ENCODE measurements at places on chromosomes 6 and 20.

DNA sequence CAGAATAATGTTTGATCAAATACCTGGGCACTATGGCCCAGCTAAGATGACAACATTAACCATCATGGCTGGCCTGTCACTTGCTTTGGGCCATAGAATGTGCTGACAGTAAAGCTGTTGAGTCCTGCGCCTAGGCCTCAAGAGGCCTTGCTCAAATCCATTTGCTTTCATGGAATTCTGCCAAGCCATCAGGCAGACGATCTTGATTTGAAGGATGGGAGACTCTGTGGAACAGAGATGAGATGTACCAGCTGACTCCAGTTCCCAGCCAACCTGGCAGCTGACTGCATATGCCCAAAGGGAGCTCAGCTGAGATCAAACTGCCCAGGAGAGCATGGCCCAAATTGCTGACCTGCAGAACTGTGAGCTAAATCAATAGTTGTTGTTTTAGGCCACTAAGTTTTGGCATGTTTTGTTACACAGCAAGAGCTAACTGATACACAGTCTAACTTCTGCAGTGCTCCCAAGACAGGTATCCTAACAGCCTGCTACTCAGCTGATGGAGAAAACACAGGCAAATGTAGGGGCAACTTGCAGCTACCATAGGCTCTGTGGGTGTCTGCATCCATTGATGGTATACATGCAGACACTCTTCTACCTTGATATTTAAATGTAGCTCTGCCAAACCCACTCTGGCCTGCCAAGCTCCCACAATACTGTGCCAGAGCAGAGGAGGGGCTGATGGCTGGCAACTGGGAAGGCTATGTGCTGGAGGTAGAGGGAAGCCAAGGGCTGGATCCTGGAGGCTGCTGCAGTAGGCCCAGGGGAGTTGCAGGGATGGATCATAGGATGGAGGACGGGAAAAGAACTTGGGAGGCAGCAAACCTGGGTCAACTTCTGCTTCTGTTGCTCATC, 55.2 kb upstream of the RNF24 start:
- DNase-seq = no peak

DNA sequence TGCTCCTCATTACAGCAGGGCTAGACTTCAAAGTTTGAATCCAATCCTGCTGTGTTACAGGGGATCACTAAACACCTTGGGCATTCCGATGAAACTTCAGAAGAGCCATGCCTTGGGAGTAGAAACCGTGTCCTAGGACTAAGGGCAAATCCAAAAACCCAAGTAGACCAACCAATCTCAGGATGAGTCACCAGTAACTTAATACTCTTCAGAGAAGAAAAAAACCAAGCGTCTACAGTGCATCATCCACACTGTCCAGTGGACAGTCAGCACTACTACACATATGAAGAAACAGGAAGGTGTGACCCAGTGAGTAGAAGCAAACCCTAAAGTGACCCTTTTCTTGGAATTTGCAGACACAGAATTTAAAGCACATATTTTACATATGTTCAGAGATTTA, 39.5 kb upstream of the VAPB start:
- DNase-seq = no peak

DNA sequence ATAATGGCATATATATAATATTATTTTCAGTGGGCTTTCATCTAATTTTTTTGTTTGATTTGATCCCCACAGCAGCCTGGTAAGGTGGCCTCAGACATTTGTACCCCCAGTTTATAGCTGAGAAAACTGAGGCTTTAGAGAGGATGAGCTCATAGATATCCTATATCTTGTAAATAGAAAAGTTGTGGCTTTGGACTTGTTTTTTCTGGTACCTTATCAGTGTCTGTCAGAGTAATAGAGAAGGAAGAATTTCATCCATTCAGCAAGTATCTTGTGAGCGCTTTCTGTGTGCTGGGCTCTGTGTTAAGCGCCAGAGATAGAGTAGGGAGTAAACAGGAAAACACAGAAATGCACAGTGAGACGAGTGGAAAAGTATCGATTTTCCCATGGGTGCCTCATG, 27.9 kb downstream of the TAF11 start:
- no peak for DNase-seq

- peak; percentile 53 for DNase-seq
Measured at GRCh38 chr6:42104095-42104803, 38.2 kb downstream of the C6orf132 start.

DNA sequence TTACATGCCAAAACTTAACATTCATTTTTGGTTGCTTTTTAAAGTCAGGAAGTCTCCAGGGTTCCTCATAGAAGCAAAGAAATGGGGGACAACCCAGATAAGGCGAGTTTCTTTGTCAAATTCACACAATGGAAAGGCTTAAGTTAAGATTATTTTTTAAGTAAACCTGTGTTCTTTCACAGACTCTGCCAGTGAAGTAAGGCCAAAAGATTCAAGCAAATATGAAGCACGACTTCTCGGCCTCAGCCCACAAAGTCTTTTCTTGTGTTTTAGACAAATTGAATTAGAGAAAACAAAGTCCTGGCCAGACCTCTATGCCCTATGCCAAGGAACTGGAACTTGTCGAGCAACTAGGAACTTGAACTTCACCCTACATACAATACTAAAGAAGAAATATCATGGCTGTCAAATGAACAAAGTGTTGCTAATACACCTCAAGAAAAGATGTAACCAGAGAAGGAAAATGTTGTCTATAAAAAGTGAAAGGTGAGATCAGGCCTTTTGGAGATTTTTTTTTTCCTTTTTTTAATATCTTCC, 540.0 kb upstream of the JARID2 start:
- DNase-seq = no peak

- no peak for DNase-seq
Measured at GRCh38 chr6:80249897-80250296, 143.4 kb downstream of the BCKDHB start.

DNA sequence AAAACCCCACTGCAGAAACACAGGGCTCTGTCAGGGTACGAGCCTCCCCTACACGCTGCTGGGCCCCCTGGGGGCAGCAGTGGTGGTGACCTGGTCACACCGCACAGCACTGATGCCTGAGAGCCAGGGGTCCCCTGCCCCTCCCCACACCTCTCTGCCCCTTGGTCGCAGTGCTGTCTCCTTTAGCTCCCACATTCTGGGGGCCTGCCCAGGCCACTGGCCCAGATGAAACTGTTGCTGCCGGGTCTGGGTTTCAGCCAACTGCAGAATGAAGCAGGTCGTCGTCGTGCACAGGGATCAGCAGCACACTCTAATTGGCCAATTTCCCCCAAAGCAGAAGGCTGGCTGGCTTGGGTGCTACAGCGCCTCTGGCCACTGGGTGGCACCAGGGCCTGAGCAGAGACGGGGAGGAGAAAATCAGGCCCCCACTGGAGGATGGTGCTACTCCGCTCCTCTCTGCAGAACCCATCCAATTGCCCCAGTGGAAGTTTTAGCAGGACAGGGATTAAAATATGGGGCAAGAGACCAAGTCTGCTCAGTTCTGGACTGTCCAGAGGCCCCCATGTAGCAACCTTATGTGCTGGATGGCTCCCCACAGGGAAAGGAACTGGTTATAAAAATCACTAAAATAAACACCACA, 26.1 kb downstream of the DIDO1 start:
- peak; percentile 60 for DNase-seq

- DNase-seq = no peak
Measured at GRCh38 chr6:122736616-122737015, 42.9 kb upstream of the FABP7 start.

GRCh38 chr6:27358786-27359185, 29.8 kb upstream of the ZNF391 start:
- no peak for DNase-seq

- no peak for DNase-seq
Measured at GRCh38 chr20:17334932-17335331, 108.1 kb downstream of the PCSK2 start.

- no peak for DNase-seq
Measured at GRCh38 chr6:27280064-27280539, 32.0 kb downstream of the POM121L2 start.

DNA sequence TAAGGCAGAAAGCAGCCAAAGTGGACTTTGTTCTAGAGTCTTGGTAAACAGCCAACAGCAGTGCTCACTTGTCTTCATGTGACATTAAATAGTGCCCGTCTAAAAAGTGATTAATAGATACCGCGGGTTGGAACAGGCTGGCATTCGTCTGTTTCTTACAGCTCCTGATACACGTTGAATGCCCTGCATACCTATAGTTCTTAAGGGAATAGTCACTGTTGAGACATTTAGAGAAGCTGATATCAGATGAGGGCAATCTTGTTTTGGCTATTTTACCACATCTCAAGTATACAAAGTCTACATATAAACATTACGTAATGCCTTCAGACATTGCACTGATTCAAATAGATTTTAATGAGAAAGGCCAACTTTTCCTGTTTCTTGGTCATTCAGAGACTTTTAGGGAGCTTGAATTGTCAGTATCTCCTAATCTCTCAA, 374.9 kb upstream of the FLRT3 start:
- DNase-seq = no peak

GRCh38 chr6:138500867-138501446, 1.7 kb upstream of the NHSL1 start:
- no peak for DNase-seq

DNA sequence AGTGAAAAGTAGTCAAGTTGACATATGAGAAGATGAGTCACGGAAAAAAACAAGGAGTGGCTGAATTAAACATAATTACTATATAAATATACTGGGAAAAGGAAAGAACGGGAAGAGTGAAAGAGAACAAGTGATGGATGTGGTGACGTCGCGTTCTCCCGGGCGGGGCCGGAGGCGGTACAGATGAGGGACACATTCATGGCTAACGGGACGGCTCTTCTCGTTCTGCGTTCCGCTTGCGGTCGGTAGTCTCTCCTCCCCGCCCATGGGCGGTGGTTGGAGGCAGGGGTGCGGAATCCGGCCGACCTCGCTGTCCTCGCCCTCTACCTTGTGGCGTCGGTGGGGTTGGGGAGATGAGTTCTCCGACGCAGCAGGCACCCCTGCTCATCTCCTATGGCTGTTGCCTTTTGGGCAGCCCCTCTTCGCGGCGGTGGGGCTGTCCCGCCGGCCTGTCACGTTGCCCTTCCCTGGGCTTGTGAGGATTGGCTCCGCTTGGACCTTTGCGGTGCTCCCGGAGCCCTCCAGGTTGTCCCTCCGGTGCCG, 22.5 kb downstream of the HLA-G start:
- DNase-seq = no peak

- DNase-seq = no peak
Measured at GRCh38 chr6:15132854-15133670, 112.8 kb upstream of the JARID2 start.

GRCh38 chr20:17955302-17955701, 13.3 kb downstream of the SNX5 start:
- no peak for DNase-seq

DNA sequence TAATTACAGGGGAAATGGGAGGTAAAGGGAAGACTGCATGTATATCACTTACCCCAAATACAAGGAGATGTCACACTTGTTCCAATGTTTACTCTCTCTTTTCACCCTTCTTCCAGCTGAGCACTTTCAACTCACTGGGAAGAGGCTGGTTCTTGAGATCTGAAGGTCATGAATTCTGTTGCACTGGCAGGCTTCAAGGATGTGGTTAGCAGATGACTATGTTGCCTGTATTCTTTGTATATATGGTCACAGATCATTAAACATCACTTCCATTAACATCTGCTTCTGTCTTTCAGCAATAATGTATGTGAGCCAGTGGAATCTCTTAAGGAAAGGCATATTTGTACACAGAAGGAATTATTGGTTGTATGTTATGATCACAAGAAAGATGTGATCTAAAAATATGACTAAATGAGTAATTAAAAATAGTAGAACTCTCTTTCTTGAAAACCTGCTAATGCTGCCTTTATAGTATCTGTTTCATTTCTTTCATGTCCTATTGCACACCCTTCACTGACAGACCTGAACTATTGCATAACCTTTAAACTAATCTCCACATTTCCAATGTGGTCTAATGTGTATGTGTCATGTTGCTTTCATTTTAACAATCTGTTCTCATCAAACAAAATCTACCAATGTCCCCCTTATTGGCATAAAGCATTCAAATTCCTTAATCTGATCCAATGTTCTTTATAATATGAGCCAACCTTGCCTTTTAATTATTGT, 131.4 kb upstream of the EPHA7 start:
- no peak for DNase-seq

DNA sequence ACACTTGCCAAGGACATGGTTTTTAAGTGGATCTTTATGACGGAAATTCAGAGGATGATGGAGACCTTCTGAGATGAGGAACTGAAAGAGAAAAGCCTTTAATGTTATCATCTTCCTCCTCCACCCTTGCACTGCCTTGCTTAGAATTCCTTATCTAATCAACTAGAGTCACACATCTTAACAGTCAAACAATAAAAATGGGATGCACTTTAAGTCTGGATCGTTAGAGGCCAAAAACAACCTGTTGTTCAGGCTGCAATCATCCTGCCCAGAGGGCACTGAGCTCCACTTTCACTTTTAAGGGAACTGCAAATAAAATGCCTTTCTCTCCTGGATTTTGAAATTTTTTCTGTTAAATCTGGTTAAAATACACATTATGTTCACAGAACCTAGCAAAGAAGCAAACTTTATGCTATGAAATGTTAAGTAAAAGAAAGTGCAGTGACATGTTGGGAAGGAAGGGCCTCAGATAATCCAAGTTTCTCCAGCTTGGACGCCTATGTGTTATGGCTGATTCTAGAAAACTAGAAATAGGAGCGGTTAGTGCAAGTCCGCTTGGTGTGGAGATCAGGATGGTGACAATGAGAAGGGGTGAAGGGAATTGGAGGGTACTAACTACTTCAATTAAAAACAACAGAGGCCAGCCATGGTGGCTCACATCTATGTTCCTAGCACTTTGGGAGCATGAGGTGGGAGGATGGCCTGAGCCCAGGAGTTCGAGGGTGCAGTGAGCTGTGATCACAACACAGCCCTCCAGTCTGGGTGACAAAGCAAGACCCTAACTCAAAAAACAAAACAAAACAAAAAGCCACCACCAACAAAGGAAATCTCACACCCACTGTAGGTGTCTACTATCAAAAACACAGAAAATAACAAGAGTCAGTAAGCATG, 66.4 kb upstream of the KIF13A start:
- DNase-seq = no peak

GRCh38 chr6:43977404-43978111, 149.7 kb downstream of the MRPL14 start:
- DNase-seq = no peak

DNA sequence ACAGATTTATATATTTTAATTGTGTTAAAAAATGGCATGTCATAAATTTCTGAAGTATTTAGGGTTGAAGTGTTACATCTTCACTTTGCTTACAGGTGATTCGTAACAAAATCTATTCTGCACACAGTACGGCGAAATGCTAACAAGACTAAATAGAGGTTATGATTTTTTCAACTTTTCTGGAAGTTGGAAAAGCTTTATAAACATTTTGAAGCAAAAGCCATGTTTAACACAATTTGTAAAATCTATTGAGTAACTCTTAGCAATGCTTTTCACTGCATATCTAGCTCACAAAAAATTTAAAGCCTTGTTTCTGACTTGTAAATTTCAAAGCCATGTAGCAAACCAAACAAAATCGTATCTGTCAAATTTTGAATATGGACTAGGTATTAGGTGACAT, 3.3 kb downstream of the STX16 start:
- DNase-seq = no peak

DNA sequence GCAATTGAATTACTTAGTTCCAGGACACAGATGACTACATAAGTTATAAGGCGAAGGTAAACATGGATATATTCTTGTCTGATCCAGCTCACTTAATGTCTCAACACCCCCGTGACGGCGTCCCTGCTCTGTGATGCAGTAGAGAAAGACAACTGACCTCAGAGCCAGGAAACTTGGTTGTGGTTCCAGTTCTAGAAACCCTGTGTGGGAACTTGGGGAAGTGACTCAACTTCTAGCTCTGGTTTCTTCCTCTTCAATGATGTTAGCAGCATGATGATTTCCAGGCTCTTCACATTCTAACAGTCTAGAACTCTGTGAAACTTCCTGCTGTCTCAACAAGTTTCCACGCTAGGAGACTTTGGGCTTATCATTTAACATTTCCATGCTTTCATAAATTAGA, 18.4 kb downstream of the LAMA4 start:
- no peak for DNase-seq

Measured in activated gamma-delta T cell treated with anti-CD3 and anti-CD28 coated beads, Interleukin-2, amount 50 U/mL, for 16 hours (primary cell).